ENCODE measurements at places on chromosomes 2 and 18.
A peak's percentile ranks its signal among the peaks of the same experiment; 100 is the strongest.

GRCh38 chr2:64751286-64752260 lies 97.9 kb upstream of the SERTAD2 start:
- DNase-seq, result no peak
- peak overlapping the region; percentile 80 for H3K4me3 ChIP-seq
- peak overlapping the region; percentile 93 for H3K27ac ChIP-seq

GRCh38 chr2:109649736-109650695 lies 35.9 kb downstream of the SOWAHC start:
- no peak overlapping the region for H3K27ac ChIP-seq
- no peaks in the 10 kb centered on the region for H3K4me1 ChIP-seq
- DNase-seq, result no peak
- no peaks in the 10 kb centered on the region for H3K27me3 ChIP-seq

DNA sequence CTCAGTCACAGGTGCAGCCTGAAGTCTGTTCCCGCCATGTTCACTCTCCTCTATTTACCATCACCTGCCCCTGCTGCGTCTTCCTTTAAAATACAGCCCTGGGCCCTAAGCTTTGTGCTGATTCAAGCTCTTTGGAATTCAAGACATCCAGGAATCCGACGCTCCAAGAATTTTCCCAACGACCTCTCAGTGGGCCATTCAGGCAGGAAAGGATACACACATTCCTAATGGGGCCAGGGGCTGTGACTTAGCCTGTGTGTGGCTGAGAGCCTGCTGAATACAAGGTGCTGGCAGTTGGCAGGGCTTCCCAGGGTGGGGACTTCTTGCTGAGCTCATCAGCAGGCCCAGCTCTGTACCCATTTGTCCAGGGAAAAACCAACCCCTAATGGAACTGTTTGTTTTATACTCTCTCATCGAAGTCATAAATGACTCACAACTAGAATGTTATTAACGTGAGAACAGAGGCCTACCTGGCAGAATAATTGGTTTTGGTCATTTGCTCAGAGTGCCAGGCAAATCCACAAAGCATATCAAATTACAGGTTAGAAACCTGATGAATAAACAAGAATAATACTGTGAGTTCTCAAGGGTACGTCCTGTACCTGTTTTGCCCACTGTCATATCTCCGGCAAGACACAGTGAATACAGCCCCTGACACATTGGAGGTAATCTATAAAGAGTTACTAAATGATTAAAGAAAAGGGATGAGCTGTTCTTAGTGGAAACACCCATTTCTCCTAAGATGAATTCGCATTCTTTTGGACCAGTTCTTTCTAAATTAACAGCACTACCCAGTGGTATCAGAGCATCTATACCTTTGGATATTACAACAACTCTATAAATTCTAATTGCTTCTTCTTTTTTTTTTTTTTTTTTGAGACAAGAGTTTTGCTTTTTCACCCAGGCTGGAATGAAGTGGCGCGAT lies 12.6 kb upstream of the KCMF1 start:
- H3K27ac ChIP-seq, result peak overlapping the region; percentile 68
- peaks cover 19% of the 10 kb centered on the region for H3K4me1 ChIP-seq
- no peaks in the 10 kb centered on the region for H3K27me3 ChIP-seq
- peak; percentile 28 for DNase-seq

DNA sequence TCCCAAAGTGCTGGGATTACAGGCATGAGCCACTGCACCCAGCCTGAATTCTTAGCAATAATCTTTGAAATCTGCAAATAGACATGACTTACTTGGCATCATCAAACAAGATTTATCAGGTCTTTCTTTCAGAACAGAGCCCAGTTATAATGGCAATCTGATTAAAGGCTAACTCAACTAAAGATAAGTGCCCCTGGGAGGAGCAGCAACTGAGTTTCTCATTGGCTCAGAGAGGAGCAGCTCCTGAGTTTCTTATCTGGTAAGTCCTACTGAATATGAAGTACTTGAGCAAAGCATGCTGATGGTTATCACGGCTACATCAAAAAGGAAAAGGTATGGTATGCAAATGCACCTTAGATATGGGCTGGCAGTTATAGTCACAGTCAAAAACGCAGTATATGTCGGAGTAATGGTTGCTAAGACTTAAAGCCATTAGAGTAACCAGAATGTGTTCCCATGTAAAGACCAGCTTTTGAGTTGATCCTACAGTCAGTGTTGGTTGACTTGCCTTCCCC lies 15.0 kb upstream of the AP1S3 start:
- DNase-seq, result no peak
- H3K4me1 ChIP-seq, result no peaks in the 10 kb centered on the region
- H3K4me3 ChIP-seq, result no peak overlapping the region
- no peaks in the 10 kb centered on the region for H3K36me3 ChIP-seq
- H3K27me3 ChIP-seq, result no peaks in the 10 kb centered on the region
- no peak overlapping the region for H3K27ac ChIP-seq

DNA sequence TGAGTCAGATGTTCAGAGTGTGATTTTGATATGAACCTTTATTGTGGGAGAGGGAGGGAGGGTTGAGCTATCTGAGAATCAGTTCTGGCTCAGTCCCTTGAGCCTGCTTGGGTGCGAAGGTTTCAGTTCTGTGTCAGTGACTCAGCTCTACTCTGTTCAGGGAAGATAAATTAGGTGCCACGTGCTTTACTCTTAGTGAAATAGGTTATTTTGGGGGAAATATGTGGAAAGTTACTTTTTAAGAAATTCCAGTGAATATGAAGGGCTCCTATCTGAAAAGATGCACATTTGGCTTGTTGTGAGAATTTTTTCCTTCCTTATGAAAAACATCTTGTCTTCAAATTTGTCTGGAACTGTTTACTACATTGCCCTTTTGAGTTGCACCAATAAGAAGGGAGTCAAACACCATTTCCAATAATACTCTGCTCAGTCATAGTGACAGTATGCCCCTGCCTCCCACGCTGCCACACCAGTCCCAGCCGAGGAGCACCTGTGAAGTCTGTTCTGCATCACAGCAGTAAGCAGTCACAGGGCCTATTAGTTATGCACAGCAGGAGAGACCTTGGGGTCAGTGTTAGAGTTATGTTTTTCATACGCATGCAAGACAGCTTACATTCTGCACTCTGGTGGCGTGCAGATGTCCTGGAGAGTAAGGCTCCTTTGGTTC lies 32.8 kb upstream of the DNAH7 start:
- H3K4me3 ChIP-seq, result no peak overlapping the region
- H3K27ac ChIP-seq, result no peak overlapping the region
- DNase-seq, result no peak
- H3K36me3 ChIP-seq, result no peaks in the 10 kb centered on the region
- H3K27me3 ChIP-seq, result no peaks in the 10 kb centered on the region
- no peaks in the 10 kb centered on the region for H3K4me1 ChIP-seq

GRCh38 chr2:45275242-45275805 lies 266.1 kb upstream of the SIX2 start:
- H3K4me3 ChIP-seq, result no peak overlapping the region
- no peak for DNase-seq
- no peak overlapping the region for H3K27ac ChIP-seq
- no peaks in the 10 kb centered on the region for H3K36me3 ChIP-seq
- no peaks in the 10 kb centered on the region for H3K27me3 ChIP-seq

- no peak for DNase-seq
- no peak overlapping the region for H3K27ac ChIP-seq
- no peak overlapping the region for H3K4me3 ChIP-seq
- no peaks in the 10 kb centered on the region for H3K4me1 ChIP-seq
- no peaks in the 10 kb centered on the region for H3K27me3 ChIP-seq
These were observed 45.3 kb upstream of the SERPINE2 start for GRCh38 chr2:224084266-224084892.

GRCh38 chr2:62999905-63000304 lies 50.7 kb upstream of the OTX1 start:
- no peak for DNase-seq
- H3K4me1 ChIP-seq, result no peaks in the 10 kb centered on the region
- H3K4me3 ChIP-seq, result no peak overlapping the region
- no peak overlapping the region for H3K27ac ChIP-seq
- no peaks in the 10 kb centered on the region for H3K36me3 ChIP-seq

DNA sequence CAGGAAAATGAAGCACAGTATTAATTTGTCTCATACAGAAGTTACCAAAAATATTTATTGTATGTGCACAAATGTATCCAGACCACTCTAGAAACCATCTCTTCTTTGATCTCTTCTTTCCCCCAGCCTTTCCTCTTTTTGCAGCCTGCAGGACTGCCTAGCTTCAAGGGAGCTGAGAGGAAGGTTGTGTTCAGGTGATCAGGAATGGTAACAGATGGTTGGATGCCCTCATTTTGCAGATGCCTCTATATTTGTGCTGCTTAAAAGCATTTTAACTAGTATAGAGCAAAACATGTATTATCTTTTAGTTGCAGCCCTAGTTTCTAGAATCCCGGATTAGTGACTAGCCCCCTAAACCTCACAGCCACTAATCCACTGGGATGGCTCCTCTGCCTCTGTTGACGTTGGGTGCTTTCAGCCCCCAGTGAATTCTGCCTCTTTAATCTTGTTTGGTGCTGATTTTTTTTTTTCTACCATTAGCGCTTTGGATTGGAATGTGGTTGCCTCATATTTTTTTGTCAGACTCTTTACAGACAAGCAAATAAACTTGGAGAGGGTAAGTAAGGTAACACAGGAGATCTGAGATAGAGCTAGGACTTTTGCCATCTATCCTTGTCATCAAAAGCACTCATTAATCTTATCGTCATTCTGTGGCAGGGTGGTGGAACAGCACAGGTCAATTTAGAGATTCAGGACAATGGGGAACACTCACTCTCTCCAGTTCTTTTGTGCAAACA lies 103.8 kb upstream of the NDUFV2 start:
- no peak for DNase-seq
- H3K4me3 ChIP-seq, result no peak overlapping the region
- H3K27ac ChIP-seq, result no peak overlapping the region
- H3K36me3 ChIP-seq, result no peaks in the 10 kb centered on the region
- no peaks in the 10 kb centered on the region for H3K27me3 ChIP-seq
- H3K4me1 ChIP-seq, result peaks cover 15% of the 10 kb centered on the region

DNA sequence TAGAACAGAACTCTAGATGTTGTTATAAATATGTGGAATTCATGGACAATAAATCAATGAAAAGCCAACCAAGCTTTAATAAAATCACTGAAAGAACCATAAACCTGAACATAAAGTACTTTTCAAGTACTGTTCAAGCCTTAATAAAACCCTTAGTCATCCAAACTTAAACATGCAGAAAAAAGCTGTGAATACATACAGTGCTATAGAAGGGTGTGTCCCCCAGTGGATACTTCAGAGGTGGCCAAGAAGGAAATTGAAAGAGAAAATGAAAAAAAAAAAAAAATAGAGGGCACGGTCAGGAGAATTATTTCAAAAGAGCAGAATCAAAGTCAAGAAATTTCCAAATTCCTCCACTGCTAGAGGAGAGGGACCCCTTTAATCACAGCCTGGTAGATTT lies 141.1 kb downstream of the SP100 start:
- H3K4me3 ChIP-seq, result no peak overlapping the region
- H3K27me3 ChIP-seq, result no peaks in the 10 kb centered on the region

- H3K36me3 ChIP-seq, result no peaks in the 10 kb centered on the region
- no peak for DNase-seq
- no peak overlapping the region for H3K27ac ChIP-seq
These were observed 38.5 kb upstream of the ATP8B1 start for GRCh38 chr18:57841568-57841967.

GRCh38 chr2:138485019-138485418 lies 16.6 kb upstream of the SPOPL start:
- no peak overlapping the region for H3K4me3 ChIP-seq
- H3K4me1 ChIP-seq, result no peaks in the 10 kb centered on the region
- no peak overlapping the region for H3K27ac ChIP-seq
- no peaks in the 10 kb centered on the region for H3K27me3 ChIP-seq
- no peak for DNase-seq
- no peaks in the 10 kb centered on the region for H3K36me3 ChIP-seq

DNA sequence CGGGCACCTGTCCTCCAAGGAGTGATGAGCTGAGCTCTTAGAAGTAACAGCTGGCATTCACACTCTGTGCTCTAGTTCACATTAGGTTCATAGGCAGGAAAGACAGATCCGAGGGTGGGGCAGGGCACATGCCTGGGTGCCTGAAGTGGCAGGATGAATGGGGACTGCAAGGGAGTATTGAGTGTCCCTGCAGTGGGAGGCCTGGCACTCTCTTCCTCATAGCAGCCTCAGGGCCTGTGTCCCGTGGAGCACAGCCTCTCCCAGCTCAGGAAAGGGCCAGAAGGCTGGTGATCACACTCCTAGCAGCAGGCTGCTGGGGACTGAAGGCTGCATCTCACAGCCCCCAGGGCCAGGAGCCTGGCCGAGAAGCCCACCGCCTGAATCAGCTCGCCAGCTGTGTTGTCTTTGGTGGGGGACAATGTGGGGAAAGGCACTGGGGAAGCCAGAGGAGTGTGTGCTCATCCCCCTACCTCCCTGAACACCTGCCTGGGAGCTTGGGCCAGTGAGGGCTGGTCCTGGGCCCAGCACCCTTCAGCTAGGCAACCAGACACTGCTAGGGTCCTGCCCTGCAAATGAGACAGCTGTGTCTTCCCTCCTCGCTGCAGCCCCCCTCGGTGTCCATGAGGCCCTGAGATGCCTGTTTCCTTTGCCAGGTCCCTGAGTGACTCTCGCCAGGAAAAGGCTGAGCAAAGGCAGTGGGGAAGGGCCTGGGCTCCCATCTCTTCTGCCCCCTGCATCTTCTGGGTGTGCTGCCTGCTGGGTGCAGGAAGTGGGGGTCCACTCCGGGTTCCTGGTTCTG lies 48.2 kb upstream of the HS6ST1 start:
- no peak overlapping the region for H3K27ac ChIP-seq
- no peak for DNase-seq
- H3K4me1 ChIP-seq, result no peaks in the 10 kb centered on the region
- no peak overlapping the region for H3K4me3 ChIP-seq

DNA sequence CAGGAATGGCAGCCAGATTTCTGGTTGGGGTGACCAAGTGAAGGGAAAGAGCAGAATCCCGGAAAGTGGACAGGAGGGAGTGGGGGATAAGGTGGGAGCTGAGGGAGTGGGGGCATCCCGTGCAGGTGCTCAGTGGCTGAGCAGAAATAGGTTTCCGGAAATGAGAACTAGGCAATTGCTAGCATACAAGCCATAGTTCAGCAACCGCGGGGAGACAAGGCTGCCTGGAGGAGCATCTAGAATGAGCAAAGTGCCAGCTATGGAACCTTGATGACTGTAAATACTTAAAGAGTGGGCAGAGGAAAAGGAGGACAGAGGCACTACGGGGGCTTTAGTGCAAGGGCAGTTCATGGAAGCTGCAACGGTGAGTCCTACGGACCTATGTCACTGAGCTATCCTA lies 220.2 kb downstream of the BCL11A start:
- H3K4me1 ChIP-seq, result no peaks in the 10 kb centered on the region
- no peak overlapping the region for H3K27ac ChIP-seq
- no peak overlapping the region for H3K4me3 ChIP-seq
- no peaks in the 10 kb centered on the region for H3K27me3 ChIP-seq
- no peaks in the 10 kb centered on the region for H3K36me3 ChIP-seq
- DNase-seq, result no peak

GRCh38 chr2:109422071-109422757 lies 191.6 kb downstream of the SEPTIN10 start:
- H3K27ac ChIP-seq, result peak overlapping the region; percentile 78
- peak; percentile 73 for DNase-seq

DNA sequence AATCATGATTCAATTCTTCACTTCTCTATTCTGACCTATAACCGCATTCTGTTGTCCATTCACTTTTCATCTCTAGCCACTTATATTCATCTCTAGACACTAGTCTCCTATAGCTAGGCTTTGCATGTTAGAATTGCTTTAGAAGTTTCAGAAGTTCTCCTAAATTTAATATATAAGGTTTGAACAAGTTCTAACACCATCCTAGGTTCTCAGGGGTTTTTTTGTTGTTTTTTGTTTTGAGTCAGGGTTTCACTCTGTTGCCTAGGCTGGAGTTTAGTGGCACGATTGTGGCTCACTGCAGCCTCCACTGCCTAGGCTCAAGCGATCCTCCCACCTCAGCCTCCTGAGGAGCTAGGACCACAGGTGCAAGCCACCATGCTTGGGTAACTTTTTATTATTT lies 19.9 kb downstream of the WDSUB1 start:
- DNase-seq, result no peak
- H3K27me3 ChIP-seq, result no peaks in the 10 kb centered on the region
- no peaks in the 10 kb centered on the region for H3K4me1 ChIP-seq
- H3K4me3 ChIP-seq, result no peak overlapping the region
- peaks cover 3% of the 10 kb centered on the region for H3K36me3 ChIP-seq

Measured in gastrocnemius medialis (tissue), 4 donors.